ENCODE measurements at places on chromosomes 7 and 10. TPM values are rescaled to one million over a fixed set of nuclear protein-coding genes. Genes with fewer than 3 reads are reported as not detected.

CLDN3 gene
- total RNA-seq: not detected

IGFBP1 gene
- 0.48 TPM for total RNA-seq

AOC1 gene
- not detected for total RNA-seq

PRPS1L1 gene
- total RNA-seq: not detected

TMEM178B gene
- total RNA-seq: 0.07 TPM

UCN3 gene
- total RNA-seq: not detected

SNCG gene
- 3.9 TPM for total RNA-seq

IGF2BP3 gene
- total RNA-seq: 39.5 TPM

FGFR2 gene
- not detected for total RNA-seq

LRRC18 gene
- 0.70 TPM for total RNA-seq

CUX1 gene
- total RNA-seq: 12.9 TPM

GTF2IRD2 gene
- 3.5 TPM for total RNA-seq

C7orf33 gene
- not detected for total RNA-seq

ZNF518A gene
- 13.3 TPM for total RNA-seq

TAF5 gene
- 15.7 TPM for total RNA-seq

NKX1-2 gene
- total RNA-seq: 0.05 TPM

RPS24 gene
- 3,014 TPM for total RNA-seq

SYT15 gene
- 0.08 TPM for total RNA-seq

ABCC2 gene
- 0.90 TPM for total RNA-seq

PRSS2 gene
- not detected for total RNA-seq

FAM25A gene
- total RNA-seq: not detected

ZNF503 gene
- total RNA-seq: 2.8 TPM

RADIL gene
- total RNA-seq: 0.57 TPM

TEX36 gene
- not detected for total RNA-seq

RHOBTB1 gene
- total RNA-seq: 5.9 TPM

AUTS2 gene
- total RNA-seq: 4.6 TPM

LBX1 gene
- not detected for total RNA-seq

EBLN1 gene
- total RNA-seq: not detected

TASOR2 gene
- 72.6 TPM for total RNA-seq

ZC3HAV1L gene
- total RNA-seq: 2.7 TPM

SOSTDC1 gene
- total RNA-seq: not detected

FAM131B gene
- 7.0 TPM for total RNA-seq

NEURL1 gene
- total RNA-seq: not detected

HOXA1 gene
- 1.3 TPM for total RNA-seq

KMT2C gene
- total RNA-seq: 7.5 TPM

VWA2 gene
- total RNA-seq: not detected

Measured in HT1080 (cell line).